Glutamatergic neuron (in vitro differentiated cells): ENCODE measurements at places on chromosomes 6 and 20. TPM values are rescaled to one million over a fixed set of nuclear protein-coding genes. Genes with fewer than 3 reads are reported as not detected.

- H3K4me3 ChIP-seq: no peak overlapping the region
- no peaks in the 10 kb centered on the region for H3K36me3 ChIP-seq
- peaks cover 36% of the 10 kb centered on the region for H3K4me1 ChIP-seq
- H3K27ac ChIP-seq: peak overlapping the region; percentile 67
Observed at GRCh38 chr6:21188505-21189223, 404.9 kb upstream of the SOX4 start.

DNA sequence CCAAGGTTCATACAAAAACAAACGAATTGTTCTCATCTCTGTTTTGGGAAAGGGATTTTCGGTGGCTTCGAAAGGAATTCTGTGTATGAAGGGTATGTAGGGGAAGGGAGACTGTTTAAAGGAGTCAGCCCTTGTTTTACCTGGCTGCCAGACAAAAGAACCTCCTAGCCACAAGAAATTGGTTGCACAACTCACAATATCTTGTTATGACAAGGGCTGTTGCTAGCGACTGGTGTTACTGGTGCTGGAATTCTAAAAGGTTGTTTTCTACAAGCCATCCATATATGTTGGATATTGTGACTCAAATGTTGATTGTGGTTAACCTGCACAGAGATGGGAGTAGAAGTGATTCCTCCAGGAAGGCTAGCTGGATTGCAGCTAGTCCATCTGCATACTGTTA is 34.6 kb upstream of the CITED2 start:
- no peaks in the 10 kb centered on the region for H3K27me3 ChIP-seq
- no peak overlapping the region for H3K27ac ChIP-seq
- H3K4me3 ChIP-seq: no peak overlapping the region
- no peaks in the 10 kb centered on the region for H3K36me3 ChIP-seq
- DNase-seq: no peak

ADGRF5 gene
- total RNA-seq: 0.37 TPM

FGD2 gene
- not detected for total RNA-seq

ZDHHC14 gene
- 5.1 TPM for total RNA-seq
